ENCODE measurements at places on chromosomes 6 and 20.

GRCh38 chr20:4956200-4956810, 45.0 kb downstream of the SLC23A2 start:
- no peak for DNase-seq

- no peak for DNase-seq
Observed at GRCh38 chr6:72374857-72375256, 247.0 kb upstream of the KCNQ5 start.

- no peak for DNase-seq
Observed at GRCh38 chr20:48275286-48276020, 490.2 kb upstream of the SULF2 start.

- DNase-seq = no peak
Observed at GRCh38 chr6:16057446-16057845, 71.4 kb upstream of the MYLIP start.

- no peak for DNase-seq
Observed at GRCh38 chr20:47070176-47070575, 175.5 kb downstream of the EYA2 start.

DNA sequence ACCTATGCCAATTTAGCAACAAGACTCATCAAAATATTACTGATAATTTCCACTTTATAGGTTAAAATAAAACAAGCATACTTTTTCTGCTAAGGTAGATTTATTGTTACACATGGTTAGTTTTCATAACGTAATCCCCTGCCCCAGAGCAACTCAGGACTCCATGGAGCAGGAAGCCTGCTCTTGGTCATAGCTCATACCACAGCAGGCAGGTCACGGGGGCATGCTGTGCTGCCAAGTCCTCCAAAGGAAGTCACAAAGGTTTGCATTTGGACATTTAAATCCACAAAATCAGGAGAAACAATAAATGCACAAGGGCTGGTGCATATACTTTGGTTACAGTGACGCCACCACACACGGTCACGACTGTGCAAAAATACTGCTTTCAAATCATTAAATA, 12.5 kb downstream of the GZF1 start:
- no peak for DNase-seq

DNA sequence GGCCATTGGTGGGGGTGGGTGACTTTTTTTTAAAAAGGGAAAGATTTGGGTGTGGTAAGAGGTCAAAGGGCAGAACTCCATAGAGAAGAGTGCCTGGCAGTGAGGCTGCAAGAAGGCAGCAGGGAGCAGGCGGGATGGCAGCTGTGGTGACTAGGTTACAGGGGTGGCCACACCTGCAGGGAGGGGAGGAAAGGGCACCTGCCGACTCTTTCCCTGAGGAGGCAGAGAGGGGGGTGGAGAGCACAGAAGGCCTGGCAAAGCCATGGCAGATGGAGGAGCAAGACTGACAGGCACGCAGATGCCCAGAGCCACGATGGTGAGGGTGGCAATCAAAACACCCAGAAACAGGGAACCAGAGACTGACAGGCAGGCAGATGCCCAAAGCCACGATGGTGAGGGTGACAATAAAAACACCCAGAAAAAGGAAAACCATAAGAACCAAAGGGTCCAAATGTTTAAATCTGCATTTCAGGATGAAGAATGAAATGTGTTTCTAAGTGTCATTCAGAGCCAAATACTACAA, 19.3 kb downstream of the CST7 start:
- DNase-seq = no peak

GRCh38 chr6:3535776-3536435, 79.1 kb upstream of the SLC22A23 start:
- no peak for DNase-seq

GRCh38 chr20:54228841-54229240, 21.0 kb downstream of the PFDN4 start:
- no peak for DNase-seq

GRCh38 chr20:25525867-25526266, 59.5 kb downstream of the NINL start:
- DNase-seq = no peak

- no peak for DNase-seq
Observed at GRCh38 chr20:17905544-17905943, 63.0 kb downstream of the SNX5 start.

- peak; percentile 20 for DNase-seq
Observed at GRCh38 chr6:143940011-143940597, 68.0 kb downstream of the PLAGL1 start.

- DNase-seq = no peak
Observed at GRCh38 chr6:113396730-113397129, 460.4 kb upstream of the MARCKS start.

GRCh38 chr6:8335381-8335780, 100.0 kb downstream of the SLC35B3 start:
- no peak for DNase-seq

- no peak for DNase-seq
Observed at GRCh38 chr6:144017166-144018094, 9.4 kb upstream of the PLAGL1 start.

GRCh38 chr6:149449831-149450678, 34.8 kb downstream of the ZC3H12D start:
- no peak for DNase-seq

DNA sequence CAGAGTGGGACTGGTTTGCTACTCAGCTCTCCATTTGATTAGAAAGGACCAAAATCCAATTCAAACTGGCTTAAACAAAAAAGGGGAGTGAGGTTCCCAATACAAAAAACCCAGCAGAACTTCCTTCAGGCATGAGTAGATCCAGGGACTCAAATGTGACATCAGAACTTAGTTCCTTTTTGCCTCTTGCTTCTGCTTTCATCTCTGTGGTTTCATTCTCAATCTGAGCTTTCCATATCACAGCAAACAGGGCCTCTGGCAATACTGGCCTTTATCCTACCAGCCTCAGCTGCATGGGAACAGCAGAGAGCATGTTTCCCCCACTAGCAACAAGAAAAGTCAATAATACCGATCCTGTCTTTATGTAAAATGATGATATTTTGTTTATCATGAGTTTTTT, 28.6 kb upstream of the PRELID3B start:
- DNase-seq = no peak
